ENCODE measurements at places on chromosomes 7 and 10.

- no peak for DNase-seq
Measured at GRCh38 chr10:77770081-77770867, 132.7 kb upstream of the KCNMA1 start.

DNA sequence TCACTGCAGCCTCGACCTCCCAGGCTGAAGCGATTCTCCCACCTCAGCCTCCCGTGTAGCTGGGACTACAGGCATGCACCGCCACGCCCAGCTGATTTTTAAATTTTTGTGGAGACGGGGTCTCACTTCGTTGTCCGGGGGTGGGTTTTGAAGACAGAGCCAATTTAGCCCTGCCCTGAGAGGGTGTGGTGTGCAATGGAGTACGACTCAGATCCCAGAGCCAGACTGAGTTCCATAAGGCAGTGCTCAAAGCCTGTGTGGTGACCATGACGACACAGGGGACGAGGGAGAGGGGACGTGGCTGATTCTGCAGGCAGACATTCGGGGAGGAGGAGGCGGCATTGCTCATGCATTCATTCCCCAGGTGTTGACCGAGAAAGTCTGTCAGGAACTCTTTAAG, 72.1 kb downstream of the ZMIZ1 start:
- no peak for DNase-seq

DNA sequence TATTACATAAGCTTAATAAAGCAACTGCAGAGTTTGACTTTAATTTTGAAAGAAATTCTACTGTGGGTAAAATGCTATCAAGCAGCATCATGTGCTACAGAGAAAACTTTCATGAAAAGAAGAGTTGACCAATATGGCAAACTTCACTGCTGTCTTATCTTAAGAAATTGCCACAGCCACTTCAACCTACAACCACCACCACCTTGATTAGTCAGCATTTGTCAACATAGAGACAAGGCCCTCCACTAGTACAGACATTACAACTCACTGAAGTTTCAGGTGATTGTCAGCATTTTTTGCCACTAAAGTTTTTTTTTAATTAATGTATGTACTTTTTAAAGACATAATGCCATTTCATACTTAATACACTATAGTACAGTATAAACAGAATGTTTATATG, 350.3 kb downstream of the HPSE2 start:
- no peak for DNase-seq

DNA sequence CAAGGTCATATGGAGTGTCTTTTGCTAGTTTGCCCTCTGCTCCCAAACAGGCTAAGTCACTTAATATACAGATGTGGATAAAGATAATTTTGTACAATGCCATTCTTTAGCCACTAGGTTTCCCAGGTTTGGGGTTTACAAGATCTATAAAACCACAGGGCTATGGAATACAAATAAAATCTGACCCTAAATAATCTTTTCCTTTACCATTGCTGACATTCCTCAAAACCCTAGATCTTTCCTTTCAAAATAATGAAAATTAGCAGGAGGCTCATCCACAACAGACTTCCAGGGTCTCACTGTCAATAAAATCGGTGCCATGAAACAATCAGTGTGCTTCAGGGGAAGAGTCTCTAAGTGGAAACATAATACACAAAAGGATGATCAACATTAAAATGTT, 148.4 kb downstream of the CPEB3 start:
- no peak for DNase-seq

- no peak for DNase-seq
Measured at GRCh38 chr7:21128062-21128817, 299.6 kb upstream of the SP4 start.

DNA sequence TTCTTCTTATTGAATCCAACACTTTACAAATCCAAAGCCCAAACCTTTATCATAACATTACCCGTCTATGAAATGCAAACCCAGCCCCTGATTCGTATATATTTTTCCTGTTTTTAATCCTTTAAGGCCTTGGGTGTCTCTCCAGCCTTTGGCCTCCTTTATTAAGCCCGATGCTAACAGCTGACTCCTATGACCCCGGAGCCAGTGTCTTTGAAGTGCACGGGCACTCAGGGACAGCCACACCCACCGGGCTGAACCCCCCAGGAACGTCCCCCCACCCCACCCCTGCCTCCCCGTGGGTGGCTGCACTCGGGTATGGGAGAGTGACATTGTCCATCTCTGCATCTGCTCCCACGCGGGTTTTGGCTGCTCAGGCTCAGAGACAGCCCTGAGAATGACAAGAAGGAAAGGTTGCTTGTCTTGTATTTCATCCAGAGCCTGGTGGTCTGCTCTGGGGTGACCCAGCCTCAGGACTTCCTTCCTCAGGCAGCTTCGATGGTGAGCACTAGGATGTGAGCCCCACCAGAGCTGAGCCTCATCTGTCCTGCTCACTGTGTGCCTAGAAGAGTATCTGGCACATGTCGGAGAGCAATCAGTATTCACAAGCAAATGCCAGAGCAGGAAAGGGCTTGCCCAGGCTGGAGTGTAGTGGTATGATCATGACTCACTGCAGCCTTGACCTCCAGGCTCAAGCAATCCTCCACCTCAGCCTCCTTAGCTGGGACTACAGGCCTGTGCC, 210.4 kb downstream of the SKIDA1 start:
- DNase-seq: peak; percentile 60

DNA sequence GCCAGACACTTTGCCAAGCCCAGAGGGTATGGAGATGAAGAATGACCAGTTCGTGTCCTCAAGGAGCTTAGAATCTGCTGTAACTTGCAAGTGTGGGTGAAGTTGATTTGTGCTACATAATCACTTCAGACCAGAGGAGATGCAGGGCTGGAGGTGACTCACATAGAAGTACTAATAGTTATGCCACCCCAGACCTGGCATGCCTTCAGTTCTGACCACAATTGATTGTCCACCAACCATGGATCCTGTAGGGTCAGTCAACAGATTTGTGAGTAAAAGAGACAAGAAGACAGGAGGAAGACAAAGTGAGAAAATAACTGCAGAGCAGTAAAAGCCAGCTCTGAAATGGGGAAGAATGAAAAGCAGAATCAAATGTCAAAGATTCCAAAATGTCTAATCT, 51.2 kb upstream of the BMPER start:
- no peak for DNase-seq
